Effector CD4-positive, alpha-beta T cell (primary cell): ENCODE measurements at places on chromosomes 13 and 19.

DNA sequence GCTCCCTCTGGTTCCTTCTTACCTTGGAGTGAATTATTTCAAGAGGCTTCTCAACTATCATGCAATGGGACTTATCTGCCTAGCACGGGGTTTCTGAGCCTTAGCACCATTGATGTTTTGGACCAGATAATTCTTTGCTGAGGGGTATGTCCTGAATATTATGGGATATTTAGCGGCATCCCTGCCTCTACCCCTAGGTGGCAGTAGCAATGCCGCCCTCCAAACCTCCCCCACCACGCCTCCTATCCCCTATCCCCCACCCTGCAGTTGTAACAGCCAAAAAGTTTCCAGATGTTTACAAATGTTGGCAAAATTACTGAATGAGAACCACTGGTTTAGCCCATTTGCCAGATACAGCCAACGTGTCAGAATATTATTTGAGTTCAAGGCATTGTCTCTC lies 125.5 kb downstream of the POSTN start:
- no peak for DNase-seq

GRCh38 chr13:108269601-108270328 lies at the start of gene TNFSF13B:
Gene TNFSF13B, plus strand, starts transcription at chr13:108269718. Its CDS starts 178 bp downstream, at chr13:108269896.
- peak; percentile 13 for DNase-seq

DNA sequence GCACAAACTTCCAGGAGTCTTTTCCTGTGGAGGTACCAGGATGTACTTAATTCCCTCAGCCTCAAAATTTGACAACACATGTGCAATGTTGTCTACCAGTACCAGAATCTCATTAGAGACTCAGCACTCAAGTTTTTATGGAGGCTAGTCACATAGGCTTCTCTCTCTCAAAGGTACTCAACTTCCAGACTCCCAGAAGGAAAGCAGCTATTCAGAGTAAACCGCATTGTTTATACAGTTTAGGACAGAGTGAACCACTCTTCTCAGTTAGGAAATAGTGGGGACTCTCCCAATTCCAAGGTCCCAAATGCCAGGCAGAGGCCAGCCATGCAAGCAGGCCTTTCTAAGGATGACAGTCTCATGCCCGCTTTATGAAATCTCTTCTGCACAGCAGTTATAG lies 8.5 kb upstream of the C1QTNF9B start:
- no peak for DNase-seq

GRCh38 chr13:50344717-50345116 lies 329.5 kb downstream of the KCNRG start:
- DNase-seq = no peak

DNA sequence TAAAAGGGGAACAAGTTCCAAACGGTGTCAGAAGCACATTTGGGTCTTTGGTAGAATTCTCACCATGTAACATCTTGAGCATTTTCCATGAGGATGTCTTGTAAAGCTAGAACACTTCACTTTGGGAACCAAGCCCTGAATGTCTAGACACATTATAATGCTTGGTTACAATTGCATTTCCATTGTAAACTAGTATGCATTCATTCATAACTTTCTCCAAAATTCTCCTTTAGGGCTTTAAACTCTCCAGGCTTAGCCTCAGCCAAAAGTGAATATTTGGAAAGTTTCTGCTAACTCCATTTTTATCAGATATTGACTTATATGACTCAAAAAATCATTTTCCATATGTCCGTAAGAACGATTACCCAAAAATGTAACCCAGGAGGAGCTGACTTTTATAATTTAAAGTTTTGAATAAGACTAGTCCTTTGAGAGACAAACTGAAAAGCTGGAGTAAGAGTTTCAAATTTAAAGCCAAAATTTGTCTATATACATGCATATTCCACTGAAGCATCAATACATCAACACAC lies 1170.4 kb downstream of the EFNB2 start:
- DNase-seq = no peak

DNA sequence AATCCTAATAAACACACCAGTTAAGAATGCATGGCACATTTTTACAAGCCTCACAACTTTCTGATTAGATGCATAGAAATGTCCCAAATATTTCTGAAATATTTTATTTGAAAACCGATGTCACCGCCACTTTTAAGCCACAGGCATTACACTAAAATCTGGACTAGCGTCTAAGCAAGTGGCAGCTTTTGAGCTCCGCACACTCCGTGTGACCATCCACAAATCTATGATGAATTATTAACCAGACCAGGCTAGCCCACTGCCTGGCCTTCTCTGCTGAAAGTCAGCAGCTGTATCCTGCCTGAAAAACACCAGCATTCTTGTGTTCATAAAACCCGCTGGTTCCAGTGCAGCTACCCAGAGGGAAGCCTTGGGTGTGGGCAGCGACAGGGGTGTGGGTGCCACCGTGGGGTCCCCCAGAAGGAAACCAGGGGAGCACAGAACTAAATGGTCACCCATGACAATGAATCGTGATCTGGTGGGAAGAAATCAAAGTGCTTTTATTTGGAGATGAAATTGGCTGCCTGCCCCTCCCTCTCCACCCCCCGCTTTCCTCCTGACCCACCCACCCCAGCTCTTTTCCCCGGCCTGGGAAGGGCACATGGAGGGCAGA lies 13.8 kb downstream of the RASA3 start:
- DNase-seq = no peak

- no peak for DNase-seq
Observed at GRCh38 chr13:93862259-93862658, 617.2 kb downstream of the DCT start.
